ENCODE measurements at places on chromosomes 3 and 15.

- no peak for DNase-seq
Measured at GRCh38 chr15:97146929-97147870, 813.3 kb upstream of the ARRDC4 start.

- no peak for DNase-seq
Measured at GRCh38 chr3:160780245-160780644, 24.2 kb downstream of the PPM1L start.

DNA sequence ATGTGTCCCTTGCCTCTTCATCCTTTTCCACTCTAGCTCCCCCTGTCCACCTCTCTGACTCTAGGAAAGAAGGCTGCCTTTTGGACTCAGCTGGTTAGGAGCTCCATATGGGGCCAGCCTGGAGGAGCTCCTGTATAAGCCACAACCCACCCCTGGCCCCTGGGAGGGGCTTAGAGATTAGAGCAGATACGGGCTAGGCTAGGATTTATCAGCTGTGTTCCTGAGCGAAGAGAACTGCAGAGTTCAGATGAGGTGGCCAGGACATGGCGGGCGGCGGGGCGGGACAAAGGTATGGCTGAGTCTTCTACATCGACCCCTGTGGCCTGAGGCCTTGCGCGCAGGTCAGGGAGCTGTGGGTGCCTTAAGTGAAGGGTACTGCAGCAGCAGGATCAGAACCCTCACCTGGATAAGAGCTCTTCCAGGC lies 7.9 kb downstream of the NBEAL2 start:
- no peak for DNase-seq

GRCh38 chr15:44289259-44289790 lies 806 bp downstream of the GOLM2 start:
- DNase-seq: no peak

DNA sequence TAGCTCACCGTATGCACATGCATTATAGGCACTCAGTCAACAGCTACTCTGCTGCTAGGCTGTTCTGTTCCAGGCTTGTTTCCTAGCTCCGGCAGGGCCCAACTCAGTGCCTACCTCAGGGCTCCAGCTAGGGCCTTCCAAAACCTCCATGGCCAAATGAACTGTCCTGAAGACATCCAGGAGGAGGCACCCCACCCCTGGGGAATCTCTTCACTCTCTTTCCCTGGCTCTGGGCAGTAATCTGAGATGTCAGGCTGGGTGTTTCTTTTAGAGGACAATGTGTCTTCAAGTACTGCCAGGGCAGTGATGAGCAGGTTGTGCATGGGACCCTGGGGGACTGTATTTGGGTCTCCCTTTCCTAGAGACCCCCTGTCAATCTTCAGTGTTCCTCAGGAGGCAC lies 38.3 kb upstream of the TPM1 start:
- no peak for DNase-seq

DNA sequence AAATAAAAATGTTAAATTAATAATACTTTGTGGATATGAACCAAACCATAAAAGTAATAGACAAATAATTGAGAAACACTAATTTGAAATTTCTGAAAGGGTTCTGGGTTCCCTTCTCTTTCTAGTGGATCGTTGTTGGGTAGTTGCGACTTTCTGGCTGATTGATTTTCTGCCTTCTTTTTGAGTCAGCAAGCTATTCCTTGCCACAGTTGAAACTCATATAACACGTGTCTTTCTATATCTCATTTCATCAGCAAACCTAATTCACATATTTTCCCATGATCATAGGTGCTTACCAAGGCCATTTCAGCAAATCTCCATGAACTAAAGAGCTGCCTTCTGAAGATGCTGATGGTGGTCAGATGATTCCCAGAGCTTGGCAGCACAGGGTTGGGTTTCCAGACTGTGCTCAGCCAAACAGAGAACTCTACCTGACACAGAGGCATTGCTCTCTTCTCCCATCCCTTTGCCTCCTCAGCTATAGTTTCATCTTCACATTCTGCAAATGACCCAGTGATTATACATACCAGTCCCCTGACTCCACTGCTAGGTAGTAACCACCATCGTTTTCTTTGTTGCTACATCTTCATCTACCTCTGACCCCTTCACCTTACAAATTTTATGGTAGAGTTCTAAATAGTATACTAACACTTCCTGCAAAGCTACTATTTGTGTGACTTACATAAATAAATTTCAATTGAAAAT lies 383.9 kb upstream of the DPH6 start:
- no peak for DNase-seq

DNA sequence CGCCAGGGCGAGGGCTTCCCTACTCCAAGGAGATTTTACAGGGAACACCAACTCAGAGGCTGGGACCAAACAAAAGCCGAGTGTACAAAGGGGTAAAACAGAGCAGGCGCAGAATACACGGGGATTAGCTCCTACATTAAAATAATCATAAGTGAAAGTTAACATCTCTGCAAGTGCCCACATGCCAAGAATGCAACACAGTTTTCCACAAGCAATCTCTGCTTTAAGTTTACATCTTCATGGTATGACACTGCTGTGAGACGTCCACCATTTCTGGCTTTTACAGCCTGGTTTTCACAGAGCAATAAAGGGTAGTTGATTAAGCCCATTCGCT lies 500 bp upstream of the VGLL3 start:
- no peak for DNase-seq

Measured in fibroblast of the aortic adventitia (primary cell).